ENCODE measurements at places on chromosomes 16 and 17.

DNA sequence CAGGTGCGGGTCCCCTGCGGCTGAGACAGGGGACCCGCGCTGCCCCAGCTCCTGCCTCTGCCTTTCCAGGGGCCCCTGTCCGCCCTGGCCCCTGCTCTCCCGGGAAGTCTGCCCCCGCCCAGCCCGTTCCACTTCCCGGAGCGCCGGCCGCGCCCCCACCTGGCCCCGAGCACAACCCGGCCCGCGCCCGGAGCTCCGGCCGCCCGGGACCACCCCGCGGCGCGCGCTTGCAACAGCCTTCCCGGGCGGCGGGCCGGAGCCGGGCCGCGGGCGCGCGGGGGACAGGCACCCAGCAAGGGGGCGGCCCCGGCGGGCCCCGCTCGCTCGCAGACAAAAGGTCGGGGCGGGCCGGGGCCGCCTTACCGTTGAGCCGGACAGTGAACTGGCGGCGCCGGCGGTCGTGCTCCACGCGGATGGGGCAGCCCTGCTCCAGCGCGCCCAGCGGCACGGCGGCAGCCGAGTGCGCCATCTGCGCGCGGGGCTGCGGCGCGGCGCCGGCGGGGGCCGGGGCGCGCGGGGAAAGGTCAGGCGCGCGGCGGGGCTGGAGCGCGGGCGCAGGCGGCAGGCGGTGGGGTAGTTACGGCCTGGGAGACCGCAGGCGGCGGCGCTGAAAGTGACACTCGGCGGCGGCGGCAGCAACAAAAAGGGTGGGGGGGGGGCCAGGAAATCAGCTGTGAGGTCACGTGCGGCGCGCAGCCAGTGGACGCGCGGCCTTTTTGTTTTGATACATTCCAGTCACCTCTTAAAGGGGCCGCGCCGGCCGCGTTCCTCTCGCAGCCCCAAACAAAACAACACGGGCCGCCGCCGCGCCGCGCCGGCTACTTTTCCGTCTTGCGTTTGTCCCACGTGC, at the start of gene NATD1:
Gene NATD1 (minus strand): TSS at position 615 of the 850 bp plus-strand sequence. CDS start 146 bp downstream, at position 469.
- DNase-seq, result peak; percentile 94

GRCh38 chr16:53843084-53843483, 139.1 kb downstream of the FTO start:
- DNase-seq, result no peak

GRCh38 chr17:75919611-75920010, 14.9 kb upstream of the MRPL38 start:
- DNase-seq, result no peak

GRCh38 chr17:8798176-8798845, 854 bp downstream of the MFSD6L start:
- DNase-seq, result no peak
